Dorsolateral prefrontal cortex (tissue), 122 donors: ENCODE measurements at places on chromosomes 4 and X. TPM values are rescaled to one million over a fixed set of nuclear protein-coding genes. Genes with fewer than 3 reads are reported as not detected.

DNA sequence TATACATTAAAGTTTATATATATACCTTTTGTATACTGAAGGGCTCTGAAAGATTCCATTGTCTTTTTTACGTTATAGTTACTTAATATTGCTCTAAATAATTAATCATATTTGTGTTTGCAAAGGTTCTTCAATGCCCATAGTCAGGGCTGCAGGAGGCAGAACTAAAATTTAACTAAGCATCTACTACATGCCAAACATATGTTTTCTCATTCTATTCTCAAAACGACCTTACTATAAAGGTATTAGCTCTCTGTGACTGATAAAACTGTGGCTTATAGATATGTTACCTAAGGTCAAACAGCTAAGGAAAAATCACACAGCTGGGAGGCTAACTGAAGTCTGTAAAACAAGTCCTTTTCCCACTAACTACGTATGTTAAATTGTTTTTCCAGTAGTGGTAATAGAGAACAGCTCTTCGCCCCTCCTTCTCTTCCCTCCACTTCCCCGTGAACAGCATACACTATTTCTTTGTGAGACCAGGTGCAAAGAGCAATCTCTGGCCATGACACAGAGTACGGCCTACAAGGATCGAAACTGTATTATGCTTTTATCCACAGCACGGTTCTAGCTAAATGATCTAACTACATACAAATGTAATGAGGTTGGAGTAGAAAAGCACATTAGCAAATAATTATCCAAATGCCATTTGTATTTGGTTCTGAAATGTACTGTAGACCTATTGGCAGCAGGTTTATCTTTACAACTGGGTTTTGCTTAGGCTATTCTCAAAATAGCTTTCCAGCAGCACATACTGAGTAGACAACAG lies 1.7 kb downstream of the CNOT6L start:
- DNase-seq: no peak

GRCh38 chr4:80142394-80143306 lies 54.7 kb upstream of the PRDM8 start:
- DNase-seq: no peak

The STAP1 gene
- total RNA-seq: not detected

The MID1 gene
- 7.4 TPM for total RNA-seq
